Amniotic stem cell (primary cell): ENCODE measurements at places on chromosomes 12 and 14.

GRCh38 chr14:103545915-103546651, 16.4 kb downstream of the BAG5 start:
- no peak for DNase-seq

- DNase-seq, result no peak
Measured at GRCh38 chr14:105023791-105024480, 3.1 kb upstream of the CDCA4 start.

DNA sequence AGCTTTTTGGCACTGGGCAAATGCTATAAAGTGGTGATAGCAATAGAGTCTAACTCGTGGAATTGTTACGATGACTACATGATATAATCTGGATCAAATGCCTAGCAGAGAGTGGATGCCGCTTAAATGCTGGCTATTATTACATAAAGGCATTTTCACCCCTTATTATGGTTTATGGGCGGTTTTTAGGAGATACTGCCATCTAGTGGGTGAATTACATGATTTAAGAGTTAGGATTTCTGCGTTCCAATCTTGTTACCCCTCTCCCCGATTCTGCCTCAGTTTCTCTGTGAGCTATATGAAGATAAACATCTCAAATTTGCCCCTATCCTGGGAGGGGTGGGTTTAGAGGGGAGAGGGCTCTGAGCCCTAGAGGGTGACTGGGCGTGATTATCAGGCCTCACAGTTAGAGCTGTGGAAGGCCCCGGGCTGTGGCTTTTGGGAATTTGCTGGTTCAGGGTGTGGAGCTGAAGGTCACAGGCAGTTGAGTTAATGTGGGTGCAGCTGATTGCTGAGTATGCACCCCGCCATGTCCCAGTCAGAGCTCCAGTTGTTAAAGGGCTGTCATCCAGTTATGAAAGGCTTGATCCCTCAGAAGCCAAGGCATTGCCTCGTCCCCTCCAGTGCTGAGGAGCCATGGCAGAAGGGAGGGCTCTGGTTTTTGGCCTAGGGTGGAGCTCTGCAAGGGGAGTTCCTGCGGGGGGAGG, 14.4 kb downstream of the CLSTN3 start:
- DNase-seq, result no peak

DNA sequence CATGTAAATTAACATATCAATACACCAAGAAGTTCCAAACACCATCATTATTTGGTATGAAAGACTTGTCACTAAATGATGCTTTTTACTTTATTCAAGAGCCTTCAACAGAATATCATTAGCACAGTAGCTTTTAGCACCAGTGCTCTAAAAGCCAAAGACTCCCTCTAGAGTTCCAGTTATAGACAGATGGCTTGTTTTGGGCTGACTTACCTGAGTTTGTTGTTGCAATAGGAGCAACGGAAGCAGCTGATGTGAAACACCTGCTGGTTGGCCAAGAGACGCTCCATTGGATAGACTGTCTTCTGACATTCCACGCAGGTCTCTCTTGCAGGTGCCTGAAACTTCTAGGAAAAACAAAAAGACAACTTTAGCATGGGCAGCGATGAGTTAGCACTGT, 14.5 kb upstream of the CERS5 start:
- DNase-seq, result no peak

DNA sequence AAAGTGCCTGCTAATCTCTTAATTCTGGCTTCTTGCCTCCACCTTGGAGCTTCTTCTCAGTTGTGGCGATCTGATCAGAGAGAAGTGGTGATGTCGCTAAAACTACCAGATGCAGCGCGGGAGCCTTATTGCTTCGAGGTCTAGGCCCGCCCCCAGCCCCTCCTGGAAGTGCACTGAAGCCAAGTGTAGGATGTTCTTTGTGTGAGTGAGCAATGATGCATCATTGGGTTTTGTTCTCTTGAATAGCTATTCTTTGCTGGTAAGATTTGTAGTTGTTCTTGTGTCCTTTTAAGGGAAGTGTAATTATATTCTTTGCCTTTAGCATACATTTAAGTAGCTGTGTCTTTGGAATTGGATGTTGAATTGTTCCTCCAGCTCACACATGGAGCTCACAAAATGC, 35.8 kb downstream of the MTHFD1 start:
- DNase-seq, result no peak

- DNase-seq, result no peak
Measured at GRCh38 chr14:84006643-84007155, 1523.2 kb upstream of the FLRT2 start.

- DNase-seq, result no peak
Measured at GRCh38 chr12:98126637-98127335, 388.6 kb upstream of the TMPO start.

DNA sequence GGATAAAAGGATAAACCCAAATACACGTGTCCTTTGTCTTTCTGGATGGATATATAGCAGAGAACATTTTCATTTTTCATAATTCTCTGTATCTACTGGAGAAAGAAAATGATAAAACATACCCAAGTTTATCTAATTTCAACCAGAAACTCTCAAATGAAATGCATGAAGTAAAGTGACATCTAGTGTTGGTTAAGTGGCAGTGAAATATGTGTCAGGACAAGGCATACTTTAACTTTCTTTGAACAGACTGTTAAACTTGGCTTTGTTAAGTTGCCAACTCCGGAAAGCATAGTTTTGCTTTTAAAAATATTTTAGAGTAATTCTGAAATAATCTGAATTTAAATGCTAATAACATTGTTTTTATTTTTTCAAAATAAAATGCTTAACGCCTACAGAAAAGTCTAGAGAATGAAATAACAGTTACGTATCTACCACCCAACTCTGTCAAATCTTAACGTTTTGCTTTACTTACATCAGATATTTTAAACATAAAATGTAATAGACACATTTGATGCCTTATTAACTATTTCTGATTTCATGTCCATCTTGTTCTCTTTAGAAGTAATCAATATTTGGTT, 25.2 kb upstream of the NTN4 start:
- no peak for DNase-seq
